ENCODE measurements at places on chromosomes 7 and 10.

- DNase-seq, result peak; percentile 85
Observed at GRCh38 chr10:28479425-28479865, 53.5 kb upstream of the WAC start.

- DNase-seq, result no peak
Observed at GRCh38 chr7:121301446-121302213, 27.2 kb upstream of the WNT16 start.

GRCh38 chr10:6091630-6092029 is 2.8 kb downstream of the RBM17 start:
- DNase-seq, result no peak

DNA sequence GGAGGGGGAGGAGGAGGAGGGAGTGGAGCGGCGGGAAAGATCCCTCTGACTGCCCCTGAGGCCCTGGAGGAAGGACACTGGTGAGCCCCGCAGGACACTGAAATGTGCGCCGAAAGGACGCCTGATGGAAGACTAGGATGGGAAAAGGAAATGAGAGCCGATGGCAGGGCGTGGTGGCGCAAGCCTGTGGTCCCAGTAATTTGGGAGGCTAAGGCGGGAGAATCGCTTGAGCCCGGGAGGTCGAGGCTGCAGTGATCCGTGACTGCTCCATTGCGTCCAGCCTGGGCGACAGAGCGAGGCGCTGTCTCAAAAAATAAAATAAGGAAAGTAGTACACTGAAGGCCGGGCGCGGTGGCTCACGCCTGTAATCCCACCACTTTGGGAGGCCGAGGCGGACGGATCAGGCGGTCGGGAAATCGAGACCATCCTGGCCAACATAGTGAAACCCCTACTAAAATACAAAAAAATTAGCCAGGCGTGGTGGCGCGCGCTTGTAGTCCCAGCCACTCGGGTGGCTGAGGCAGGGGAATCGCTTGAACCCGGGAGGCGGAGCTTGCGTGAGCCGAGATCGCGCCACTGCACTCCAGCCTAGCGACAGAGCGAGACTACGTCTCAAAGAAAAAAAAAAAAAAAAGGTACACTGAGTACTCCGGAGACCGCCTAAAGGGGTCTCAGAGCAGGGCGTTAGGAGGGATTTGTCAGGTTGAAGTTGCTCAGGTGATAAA is 561 bp upstream of the HNRNPF start:
- no peak for DNase-seq

DNA sequence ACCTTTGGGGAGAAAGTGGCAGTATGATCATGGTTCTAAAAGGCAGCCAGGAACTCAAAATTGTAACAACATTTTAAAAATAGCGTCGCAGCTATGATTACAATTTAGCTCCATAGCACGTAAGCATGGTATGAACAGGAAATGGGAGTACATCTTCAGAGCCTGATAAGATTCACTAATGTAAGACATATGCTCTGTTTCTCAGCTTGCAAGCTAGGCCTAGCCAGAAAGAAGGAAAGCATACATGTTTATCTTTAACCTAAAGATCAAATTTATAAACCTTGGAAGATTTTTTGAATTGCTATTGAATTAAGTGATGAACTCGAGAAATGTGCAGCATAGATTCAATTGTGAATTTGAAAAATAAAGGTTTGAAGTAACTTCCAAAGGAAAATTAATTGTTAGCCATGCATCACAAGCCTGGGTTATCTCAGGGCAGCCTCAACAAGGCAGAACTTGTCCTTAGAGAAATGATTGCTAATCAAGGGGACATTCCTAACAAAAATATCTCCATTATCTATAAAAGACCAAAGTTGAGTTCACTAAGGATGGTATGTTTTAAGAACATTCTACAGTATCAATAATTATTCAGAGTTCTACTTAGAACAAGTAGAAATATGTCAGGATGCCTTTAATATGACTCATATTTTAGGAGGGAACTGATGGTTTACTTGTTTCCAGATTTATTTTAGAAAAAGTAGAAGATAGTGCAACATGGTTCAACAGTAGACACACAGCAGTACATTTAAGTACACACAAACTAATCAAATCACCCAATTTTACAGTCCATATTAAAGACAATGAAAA is 38.8 kb upstream of the SEPTIN7 start:
- DNase-seq, result no peak

- DNase-seq, result no peak
Observed at GRCh38 chr7:116560021-116560970, 35.5 kb downstream of the CAV1 start.

DNA sequence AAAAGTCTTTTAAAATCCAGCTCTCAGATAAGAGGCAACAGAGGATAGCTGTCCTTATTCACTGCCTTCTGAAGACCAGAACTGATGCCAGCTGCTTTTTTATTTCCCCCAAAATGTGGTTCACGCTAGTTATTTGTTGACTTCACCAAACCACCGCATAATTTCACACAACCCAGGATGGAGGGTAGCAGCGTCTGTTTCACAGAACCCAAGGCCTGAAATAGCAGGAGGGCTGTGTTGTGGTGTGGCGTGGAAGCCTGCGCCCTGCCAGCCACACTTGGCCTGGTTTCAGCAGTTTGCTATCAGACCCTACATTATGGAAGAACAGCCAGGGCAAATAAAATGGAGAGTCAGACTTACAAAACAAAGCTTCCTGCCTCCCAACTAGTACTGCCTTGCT is 155.4 kb downstream of the DYNC1I1 start:
- peak; percentile 60 for DNase-seq

DNA sequence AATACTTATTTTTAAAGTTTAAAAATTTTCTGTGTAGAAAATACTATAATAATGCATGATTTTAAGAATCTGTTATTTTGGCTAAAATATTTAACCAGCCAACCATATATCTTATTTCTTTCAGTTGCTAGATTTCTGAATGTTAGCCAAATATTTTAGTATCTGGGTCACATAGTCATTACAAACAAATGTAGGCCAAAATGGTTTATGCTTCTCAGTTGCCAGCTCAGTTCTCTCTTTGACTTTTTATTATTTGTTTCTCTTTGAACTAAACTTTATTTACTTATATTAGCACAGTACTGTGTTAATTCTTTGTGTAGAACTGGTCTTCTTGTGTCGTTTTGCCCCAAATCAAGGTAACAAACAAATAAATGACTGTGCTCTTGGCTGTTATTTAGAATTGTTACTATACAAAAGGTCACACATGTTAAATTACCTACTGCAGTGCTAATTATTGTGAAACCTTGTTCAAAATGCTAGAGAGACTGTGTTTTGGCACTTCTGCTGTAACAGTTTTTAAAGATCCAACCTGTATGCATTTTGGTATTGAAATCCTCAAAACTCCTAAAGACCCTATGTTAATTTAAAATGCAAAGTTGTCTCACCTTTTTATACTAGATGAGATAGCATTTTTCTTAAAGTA is 39.8 kb downstream of the ZEB1 start:
- DNase-seq, result no peak

- peak; percentile 59 for DNase-seq
Observed at GRCh38 chr10:90920986-90921666, at the start of gene ANKRD1. Gene ANKRD1, minus strand, starts transcription at chr10:90921087. Its CDS starts 60 bp downstream, at chr10:90921027.

DNA sequence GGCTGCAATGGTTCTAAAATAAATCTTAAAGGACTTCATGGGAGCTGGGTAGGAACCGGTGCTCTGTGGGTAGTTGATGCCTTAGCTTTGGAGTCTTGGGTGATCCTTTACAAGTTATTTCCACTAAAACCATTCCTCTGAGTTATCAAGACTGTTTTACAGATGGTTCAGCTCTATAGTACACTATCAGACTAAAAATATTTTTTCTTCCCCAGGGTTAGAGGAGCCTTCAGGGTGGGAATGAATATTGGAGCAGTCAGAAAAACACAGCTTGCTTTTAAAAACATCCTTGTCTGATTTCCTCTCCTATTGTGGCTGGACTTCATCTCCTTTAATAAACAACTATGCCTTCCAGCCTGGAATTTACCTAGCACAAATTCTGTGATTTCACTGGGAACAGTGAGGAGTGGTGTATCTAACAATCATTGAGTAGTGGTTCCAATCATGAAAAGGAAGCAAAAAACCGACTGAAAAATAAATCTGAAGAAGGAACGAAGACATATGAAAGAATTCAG is 102.6 kb upstream of the AFAP1L2 start:
- DNase-seq, result no peak

DNA sequence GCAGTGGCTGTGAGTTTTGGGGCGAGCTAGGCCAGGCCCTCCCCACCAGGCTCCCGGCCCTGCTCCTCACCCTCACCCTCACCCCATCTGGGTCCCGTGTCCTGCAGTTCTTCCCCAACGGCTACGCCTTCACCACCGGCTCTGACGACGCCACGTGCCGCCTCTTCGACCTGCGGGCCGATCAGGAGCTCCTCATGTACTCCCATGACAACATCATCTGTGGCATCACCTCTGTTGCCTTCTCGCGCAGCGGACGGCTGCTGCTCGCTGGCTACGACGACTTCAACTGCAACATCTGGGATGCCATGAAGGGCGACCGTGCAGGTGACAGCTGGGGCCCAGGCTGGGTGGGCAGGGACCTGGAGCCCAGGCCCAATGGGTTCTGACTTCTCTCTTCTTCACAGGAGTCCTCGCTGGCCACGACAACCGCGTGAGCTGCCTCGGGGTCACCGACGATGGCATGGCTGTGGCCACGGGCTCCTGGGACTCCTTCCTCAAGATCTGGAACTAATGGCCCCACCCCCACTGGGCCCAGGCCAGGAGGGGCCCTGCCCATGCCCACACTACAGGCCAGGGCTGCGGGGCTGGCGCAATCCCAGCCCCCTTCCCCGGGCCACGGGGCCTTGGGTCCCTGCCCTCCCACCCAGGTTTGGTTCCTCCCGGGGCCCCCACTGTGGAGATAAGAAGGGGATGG is 4.9 kb downstream of the GNB2 start:
- DNase-seq, result peak; percentile 38

- DNase-seq, result peak; percentile 26
Observed at GRCh38 chr10:10644676-10645385, 372.8 kb upstream of the CELF2 start.

DNA sequence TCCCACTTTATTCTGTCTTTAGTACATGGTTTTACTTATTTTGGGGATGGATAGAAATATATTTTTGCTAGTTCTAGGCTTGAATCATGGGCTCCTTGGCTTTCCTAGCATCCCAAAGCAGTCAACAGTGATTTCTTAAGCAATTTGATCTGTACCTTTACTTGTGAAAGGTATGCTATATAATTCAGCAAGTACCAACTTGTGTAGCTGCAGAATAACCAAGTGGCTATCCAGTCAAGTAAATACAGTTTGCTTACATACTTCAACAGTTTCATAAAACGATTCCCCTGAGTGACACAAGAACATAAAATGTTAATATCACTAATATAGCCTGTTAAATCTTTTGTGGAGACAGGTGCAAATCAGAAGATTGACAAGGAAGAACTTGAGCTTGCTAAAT is 67.2 kb downstream of the PODXL start:
- no peak for DNase-seq

- no peak for DNase-seq
Observed at GRCh38 chr10:127649642-127650041, 87.3 kb upstream of the FOXI2 start.

DNA sequence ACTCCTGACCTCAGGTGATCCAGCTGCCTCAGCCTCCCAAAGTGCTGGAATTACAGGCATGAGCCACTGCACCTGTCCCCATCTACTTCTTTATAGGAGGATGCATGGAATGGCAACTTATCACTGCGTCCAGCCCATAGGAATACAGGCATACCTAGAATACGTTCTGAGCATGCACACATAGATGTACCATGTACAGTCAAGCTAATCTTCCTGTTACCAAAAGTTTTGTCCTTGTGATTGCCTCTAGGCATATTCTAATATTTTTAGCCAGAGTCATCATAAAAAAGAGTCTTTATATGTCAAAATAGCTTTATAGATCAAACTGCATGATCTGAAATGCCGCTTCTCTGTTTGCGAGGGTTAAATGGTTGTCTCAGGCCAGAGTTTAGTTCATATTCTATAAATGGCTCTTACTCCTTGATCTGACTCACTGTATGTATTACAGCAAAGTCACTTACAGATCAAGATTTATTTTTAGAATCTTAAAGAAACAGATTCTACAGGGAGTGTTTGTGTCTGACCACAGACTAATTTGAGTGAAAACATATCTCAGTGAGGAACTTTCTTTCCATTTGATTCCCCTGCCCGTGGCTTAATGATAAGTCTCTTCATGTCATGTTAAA is 210.9 kb downstream of the CREB5 start:
- DNase-seq, result no peak

DNA sequence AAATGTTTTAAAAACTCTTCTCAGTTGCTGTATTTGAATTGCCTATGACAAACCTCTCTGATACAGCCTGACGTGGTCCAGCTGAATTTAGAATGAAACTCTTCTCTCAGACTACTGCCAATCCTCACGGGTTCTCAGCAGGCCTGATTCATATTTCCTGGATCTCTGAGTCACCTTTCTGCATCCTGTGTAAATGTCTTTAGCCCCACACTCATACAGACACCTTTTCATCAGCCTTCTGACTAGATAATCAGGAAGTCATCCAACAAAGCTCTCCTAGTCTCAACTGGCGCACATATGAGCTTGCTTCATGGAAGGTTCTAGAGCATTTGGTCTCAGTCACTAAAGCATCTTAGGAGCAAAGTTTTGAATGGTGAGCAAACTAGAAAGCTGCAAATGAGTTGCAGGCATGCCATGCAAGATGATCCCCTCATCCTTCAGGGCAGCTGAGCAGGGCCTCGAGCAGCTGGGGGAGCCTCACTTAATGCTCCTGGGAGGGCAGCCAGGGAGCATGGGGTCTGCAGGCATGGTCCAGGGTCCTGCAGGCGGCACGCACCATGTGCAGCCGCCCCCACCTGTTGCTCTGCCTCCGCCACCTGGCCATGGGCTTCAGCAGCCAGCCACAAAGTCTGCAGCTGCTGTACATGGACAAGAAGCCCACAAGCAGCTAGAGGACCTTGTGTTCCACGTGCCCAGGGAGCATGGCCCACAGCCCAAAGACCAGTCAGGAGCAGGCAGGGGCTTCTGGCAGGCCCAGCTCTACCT is 182.8 kb downstream of the ARHGAP12 start:
- peak; percentile 83 for DNase-seq

- DNase-seq, result no peak
Observed at GRCh38 chr7:105585850-105586500, 4.7 kb upstream of the EFCAB10 start.

- DNase-seq, result no peak
Observed at GRCh38 chr7:134999136-134999535, 12.8 kb downstream of the AGBL3 start.

DNA sequence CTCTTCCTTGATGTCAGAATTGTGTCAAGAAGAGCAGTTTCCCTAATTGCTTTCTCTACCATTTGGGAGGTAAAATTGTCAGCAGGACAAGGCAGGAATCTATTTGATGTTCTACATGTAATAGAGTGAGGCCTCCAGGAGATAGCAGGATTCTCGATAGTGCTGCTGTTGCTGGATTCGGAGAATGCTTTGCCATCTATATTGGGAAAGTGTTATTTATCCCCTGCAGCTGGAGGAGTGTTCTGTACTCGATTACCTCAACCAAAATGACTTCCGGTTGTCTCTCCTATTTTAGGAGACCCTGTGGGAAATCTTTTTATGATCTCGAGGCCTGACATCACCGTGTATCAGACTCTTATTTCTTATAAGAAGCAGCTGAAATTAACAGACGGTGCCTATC is 217.1 kb downstream of the TMEM178B start:
- DNase-seq, result no peak

GRCh38 chr10:80407812-80408241 is 524 bp upstream of the PRXL2A start:
- DNase-seq, result no peak

Data from right hindlimb (tissue), 1 donor.